ENCODE measurements at places on chromosomes 7 and 10.

- DNase-seq = peak; percentile 49
Observed at GRCh38 chr7:95687759-95688343, 84.5 kb upstream of the DYNC1I1 start.

DNA sequence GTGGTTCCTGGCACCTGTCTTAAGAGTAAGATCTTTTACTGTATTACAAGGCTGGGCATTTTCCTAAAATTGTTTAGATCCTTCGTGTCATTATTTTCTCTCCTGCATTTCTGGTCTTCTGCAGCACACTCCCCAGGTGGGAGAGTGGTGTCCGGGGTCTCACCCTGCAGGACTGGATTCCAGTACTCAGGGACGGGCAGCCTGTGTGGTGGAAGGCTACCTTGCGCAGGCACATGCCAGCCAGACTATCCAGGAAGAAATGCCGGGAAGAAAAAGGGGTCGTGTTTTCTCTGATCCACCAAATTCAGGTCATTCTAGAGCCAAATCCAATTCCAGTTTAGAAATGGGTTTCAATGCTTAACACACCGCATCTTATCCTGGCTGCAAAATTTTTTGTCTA, 27.7 kb downstream of the CNPY1 start:
- DNase-seq = no peak

DNA sequence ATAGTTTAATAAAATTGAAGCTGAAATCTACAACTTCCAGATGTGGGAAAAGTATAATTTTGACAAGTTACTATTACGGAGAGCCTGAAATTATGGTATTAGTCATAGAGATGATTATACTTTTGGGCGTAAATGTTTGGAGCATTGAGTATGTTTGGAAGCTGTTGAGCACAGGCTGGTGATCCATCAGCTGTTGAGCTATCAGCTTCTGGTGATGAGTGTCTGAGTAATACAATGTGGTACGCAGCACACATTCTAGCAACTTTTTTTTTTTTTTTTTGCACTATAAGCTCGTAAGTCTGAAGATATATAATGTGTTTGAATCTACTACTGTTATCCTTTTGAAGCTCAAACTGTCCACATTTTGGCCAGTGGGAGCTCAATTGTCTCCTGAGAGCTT, 123.4 kb downstream of the ATE1 start:
- peak; percentile 71 for DNase-seq

- no peak for DNase-seq
Observed at GRCh38 chr7:39198556-39198955, 220.8 kb downstream of the POU6F2 start.

DNA sequence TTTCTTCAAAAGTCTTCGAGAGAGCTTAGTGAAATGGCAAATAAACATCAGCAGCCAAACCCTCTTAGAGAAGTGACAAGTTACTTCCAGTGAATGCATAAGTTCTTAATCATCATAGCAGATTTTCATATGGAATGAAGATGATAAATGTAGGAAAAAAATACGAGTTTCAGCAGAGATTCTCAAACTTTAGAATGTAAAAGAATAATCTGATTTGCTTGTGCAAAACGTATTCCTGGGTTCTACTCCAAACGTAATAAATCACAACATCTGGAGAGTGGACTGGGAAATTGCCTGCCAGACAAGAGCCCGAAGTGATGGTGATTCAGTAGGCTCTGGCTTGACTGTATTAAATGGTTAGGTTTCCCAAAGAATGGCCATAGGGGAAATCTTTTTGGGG, 62.2 kb downstream of the AKR1E2 start:
- peak; percentile 9 for DNase-seq

DNA sequence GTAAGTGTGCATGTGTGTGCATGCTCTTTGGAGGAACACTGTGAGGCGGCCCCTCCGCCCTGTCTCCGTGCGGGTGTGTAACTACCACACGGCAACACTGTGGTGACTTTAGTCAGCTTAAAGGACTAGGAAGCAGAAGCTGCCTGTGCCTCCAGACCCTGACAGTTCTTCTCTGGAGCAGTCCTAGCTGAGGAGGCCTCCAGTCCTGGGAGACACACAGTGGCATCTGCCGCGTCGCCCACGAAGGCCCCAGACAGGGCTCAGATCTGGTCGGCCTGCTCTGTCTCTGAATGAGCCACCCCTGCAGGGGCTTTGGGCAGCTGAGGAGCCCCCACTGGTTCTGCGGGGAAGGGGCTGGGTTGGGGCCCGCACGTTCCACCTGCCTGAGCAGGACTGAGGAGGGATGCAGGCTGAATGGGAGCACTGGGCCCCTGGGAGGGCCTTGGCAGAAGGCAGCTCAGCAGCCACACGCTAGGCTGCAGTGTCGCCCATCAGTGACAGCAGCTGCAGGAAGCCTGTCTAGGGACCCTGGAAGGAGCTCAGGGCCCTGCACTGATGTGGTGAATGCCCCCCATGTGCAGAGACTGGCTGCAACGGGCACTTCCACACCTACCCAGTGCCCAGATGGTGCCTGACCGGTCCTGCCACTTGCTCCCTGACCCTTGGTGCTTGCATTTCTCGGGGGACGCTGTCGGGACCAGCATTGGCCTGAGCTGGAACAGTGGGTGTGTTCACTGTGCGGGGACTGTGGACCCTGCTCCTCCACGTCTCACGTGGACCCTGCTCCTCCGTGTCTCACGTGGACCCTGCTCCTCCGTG, 27.3 kb upstream of the KNDC1 start:
- no peak for DNase-seq

- no peak for DNase-seq
Observed at GRCh38 chr10:370449-370825, 235.2 kb downstream of the ZMYND11 start.

Data from foreskin fibroblast (primary cell).